ENCODE measurements at places on chromosomes 5 and 9.

DNA sequence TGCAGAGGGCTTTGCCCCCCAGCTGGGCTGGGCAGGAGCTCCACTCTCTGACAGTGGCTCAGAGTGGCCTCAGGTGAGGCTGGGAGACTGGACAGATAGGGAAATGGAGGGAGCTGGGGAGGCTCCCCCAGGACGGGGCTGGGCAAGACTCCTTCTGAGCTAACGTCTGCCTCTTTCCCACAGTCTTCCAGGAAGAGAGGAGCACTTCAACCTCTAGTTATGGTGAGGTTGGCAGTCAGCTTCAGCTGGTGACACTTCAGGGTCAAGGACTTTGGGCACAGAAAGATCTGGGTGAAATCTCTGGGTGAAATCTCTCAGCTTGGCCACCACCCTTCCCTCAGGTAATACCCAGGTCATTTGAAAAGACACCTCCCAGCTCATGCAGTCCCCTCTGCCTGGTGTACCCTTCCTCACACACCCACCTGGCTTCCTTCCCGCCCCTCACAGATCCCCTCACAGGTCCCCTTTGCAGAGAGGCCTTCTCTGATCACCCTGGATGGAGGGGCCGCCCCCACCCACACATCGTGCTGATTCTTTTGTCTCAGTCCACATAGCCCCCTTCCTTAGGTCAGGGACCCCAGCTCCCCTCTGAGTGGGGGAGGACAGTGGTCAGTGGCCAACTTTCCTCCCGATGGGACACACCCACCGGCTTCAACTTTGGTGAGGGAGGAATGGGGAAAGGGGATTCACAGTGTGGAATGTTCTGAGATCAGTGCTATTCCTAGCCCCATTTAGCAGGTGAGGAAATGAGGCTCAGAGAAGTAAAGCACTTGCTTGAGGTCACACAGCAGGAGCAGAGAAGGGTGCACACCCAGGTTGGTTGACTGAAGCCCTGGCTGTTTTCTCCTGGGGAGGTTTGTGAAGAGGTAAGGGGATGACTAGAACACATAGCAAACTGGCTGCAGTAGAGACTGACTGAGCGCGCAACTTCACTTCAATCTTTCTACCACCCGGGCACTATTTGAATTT is 15.8 kb upstream of the NEURL1B start:
- DNase-seq: no peak

- DNase-seq: no peak
Measured at GRCh38 chr9:36268007-36268427, 9.8 kb upstream of the GNE start.

- no peak for DNase-seq
Measured at GRCh38 chr5:133363807-133364587, 248.3 kb downstream of the FSTL4 start.

DNA sequence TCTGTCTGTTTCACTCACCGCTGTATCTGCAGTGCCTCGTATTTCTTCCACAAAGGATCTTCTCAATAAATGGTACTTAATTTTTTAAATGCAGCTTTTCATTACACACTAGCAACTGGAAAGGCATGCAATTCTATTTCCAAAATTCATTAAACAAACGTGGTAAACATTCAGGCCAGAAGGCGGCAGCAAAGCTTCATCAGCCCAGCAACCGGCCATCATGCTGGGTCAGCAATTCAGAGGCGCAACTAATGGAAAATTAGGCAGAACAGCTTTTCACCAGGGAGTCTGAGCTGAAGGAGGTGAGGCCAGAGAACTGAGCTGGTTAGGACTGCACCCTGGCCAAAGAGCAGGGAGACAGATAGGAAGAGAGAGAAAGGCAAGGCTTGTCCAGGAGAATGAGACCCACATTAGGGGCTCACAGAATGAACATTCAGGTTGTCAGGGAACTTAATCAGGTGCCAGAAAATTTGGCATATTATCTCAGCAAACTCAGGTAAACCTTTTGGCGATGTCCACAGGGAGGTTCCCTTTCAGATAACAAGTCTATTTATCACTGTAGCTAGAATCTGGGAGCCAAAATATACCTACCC is 17.7 kb upstream of the RNF180 start:
- DNase-seq: no peak

DNA sequence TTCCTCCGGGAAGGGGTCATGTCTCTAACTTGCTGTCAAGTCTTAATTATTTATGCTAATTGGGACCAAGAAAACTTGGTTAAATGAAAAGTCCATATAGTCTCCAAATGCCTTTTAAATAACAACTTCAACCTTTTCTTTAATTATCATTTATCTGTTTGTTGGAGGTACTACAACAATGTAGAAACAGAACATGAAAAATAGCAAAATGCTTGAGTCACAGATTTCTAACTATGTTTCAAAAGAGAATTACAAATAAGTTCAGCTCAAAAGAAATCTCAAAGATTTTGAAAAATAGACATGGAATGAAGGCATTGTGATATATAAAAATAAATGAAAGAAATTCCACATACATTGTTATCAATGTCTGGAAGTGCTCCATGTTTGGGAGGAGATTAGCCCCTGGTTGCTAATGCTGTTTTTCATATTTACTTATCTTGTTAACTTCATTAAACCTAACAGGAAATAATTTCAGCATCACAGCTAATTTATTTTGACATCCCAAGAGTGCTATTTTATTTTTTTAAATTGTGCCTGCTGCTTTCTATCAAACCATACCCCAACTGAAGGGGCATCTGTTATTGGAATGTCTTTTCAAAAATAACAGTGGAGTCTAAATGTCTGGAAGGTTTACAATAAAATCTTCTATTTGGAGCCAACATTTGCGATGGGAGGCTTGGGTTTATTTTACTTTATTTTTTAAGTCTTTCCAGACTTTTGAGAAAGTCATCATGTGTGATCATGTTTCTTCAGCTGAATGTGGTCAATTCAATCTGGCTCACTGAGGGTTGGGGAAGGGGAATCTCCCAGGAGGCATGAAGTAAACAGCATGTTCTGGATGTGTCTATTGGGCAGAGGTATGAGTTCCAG is 53.1 kb upstream of the ANKRD55 start:
- DNase-seq: no peak

GRCh38 chr9:20592673-20593072 is 29.6 kb downstream of the MLLT3 start:
- DNase-seq: no peak

GRCh38 chr9:18077941-18078678 is 395.8 kb upstream of the ADAMTSL1 start:
- no peak for DNase-seq

DNA sequence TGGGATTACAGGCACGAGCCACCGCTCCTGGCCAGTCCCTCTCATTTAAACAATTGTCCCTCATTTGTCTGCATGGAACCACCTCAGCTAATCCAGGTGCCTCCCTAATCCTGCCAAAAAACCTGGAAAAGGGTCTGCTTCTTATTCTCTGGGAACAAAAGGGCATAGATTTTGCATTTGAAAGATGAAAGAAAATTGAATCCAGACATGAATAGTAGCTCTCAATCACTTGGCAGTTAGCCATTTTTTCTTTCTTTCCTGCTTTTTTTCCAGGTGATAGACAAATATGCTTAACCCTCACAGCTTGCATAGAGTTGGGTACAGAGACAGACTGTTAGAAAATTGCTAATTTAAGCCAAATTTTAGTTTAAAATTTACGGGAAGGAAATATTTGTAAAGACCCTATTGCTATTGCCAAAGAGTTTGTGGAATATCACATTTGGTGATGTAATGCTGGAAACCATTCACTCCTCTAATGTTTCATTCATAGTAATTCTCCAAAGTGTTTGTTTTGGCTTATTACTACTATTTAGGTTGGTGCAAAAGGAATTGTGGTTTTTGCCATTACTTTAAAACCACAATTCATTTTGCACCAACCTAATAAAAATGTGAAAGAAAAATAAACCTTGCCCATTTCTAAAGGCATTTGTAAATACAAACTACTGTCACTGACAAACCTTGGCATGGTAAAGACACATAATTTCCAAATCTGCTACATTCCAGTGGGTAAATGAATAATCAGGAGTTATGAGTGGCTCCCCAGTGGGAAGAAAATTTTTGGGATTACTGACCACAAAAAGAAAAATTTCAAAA is 80.5 kb upstream of the JAK2 start:
- no peak for DNase-seq

DNA sequence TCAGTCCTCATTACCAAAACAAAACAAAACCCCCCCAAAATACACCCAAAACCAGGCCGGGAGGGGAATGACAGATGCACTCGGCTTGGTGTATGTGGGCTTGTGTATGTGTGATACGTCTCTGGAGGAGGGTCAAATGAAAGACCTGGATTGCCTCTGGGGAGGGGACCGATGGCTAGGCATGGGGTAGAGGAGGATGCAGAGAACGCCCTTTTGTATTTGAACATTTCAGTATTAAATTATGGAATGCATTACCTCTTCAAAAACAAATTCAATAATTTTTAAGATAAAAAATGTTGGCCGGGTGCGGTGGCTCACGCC is 61.4 kb downstream of the LMX1B start:
- DNase-seq: no peak

DNA sequence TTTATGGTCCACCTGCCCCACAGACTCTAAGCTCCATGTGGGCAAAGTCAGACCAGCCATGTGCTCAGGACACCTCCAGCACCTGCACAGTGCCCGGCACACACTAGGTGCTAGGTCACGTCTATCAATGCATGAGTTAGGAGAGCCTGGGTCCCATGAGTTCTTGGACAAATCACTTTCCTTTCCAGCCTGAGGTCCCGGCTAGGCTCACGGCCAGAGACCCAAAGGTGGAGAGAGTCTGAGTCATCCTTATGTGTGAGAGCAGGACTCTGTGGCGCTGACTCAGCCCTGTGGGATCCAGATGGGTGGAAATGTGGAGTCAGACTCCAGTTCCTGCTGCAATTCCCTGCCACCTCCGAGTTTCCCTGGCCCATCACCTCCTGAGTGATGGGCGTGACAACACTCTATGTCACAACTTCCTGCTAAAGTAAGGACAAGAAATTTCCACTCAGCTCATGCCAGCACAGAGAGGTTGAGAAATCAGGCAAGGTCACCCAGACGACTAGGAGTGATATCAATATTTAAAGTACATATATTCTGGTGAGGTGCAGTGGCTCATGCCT is 2.5 kb upstream of the ST6GALNAC4 start:
- no peak for DNase-seq
